Mucosa of gallbladder (tissue), 1 donor: ENCODE measurements at places on chromosomes 6 and 20.

DNA sequence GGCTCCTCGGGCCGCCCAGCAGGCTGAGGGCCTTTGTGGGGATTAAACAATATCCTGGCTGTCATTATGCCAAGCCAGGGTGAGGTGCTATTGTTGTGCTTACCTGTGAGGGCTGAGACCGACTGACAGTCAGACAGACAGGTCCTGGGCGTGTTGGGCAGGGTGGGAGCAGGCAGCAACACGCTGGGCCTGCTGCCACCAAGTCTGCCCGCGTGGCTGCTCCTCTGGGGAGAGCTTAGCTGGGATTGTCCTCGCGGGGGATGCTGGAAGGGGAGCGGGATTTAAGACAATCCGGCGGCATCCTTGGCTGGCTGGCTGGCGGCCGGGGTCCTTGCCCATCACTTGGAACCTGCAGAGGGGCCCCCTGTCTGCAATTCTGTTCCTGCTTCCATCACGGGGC is 20.0 kb downstream of the ITPR3 start:
- no peak for DNase-seq

GRCh38 chr6:88208726-88209125 is 42.6 kb upstream of the CNR1 start:
- no peak for DNase-seq

GRCh38 chr20:37416100-37416847 is 70.3 kb downstream of the SRC start:
- no peak for DNase-seq

GRCh38 chr6:165895421-165896165 is 232.6 kb upstream of the PDE10A start:
- DNase-seq = no peak

GRCh38 chr6:17842934-17843821 is 136.5 kb upstream of the NUP153 start:
- no peak for DNase-seq

DNA sequence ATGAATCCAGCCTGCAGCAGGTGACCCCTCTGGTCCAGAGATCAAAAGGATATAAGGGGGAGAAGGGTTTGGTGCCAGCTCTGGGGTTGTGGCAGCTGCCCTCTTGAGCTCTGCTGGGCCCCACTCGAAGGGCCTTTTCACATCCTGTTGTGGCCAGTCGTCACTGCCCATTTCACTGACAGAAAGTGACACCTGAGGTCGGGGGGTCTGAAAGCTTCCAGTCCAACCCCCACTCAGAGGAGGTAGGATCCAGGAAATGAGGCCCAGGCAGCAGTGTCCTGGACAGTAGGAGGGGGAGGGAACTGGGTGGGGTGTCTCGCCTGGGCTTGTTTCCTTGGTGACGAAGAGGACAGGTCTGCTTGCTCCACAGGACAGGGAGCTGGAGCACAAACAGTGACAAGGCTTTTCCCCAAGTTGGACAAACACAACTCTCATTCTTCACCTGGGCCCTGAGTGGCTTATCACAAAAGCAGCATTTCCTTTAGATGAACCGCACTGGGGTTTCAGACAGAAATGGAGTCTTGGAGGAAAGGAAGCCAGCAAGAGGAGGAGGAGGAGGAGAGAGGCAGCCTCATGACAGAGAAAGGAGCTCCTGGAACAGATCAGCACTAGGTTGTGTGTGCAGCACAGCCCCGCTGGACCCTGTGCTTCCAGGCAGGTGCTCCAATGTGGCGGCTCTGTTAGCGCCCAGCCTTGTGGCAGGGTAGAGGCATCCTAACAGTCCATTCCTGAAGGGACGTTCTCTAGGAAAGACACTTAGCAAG is 11.0 kb downstream of the FRS3 start:
- no peak for DNase-seq

DNA sequence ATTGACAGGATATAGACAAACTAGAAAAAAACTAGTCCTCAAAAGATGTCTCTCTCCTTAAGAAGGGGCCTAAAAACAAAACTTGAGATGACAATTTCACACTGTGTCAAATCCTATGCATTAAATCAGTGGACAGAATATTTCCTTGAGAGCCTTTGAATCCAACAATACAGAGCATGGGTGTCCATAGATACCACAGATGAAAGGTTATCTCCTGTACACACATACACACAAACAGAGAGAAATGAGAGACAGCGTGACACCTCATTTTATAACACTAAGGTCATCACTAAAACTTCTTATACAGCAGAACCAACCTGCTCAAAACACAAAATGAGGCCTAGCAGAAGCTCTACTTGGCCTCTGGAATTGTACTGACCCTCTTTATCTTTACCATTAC is 55.5 kb downstream of the MAP7 start:
- DNase-seq = no peak

DNA sequence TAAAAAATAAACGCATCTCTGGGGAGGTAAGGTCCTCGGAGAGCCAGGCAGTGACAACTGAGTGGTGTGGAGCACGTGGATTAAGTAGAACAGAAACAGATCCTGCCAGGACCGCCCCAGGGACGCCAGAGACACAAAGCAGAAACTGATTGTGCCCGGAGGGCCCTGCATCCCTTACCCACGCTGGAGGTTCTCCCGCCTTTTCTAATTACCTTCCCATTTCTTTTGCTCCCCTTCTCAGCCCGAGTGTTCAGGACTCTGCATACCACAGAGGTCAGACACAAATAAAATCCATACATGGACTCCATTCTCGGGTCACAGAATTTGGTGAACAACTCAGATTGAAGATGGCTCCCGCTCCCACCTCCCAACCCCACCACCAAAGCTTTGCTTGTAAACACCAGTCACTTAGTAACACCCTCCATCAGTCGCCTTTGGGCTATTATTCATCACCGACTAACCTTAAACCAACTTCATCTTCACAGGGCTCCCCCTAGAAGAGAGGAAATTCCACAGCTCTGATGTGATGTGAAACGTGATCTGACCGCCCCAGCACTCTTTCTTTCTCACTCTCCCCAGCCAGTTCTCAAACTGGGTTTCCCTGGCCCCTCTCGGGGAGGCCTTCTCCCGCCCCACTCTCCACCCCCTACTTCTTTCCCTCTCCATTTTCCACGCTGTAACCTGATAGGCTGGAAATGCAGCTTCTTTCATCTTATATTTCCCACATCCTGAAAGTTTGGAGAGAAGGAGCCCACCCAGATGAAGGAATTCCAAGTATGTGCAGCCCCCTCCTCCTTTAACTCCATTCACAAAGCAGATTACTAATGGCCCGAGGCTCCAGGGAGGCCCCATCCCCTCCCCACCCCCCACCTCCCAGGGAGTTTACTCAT is 32.5 kb upstream of the PIM1 start:
- peak; percentile 35 for DNase-seq

DNA sequence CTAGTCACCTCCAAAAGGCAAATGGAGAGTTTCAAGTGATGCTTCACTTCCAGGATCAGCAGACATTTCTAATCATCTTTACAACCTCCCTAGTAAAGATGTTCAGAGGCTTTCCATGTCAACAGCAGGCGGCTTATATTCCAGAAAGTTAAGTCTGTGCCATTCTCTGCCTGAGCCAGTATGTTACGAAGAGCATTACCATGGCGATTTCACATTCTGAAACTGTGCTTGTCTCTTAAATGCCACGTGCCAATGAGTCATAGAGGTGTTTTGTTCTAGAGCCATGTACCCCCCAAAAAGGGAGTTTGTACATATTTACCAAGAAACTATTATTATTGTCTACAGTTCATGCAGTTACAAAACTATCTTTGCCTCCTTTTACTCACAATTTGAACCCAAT is 319.5 kb downstream of the FOXA2 start:
- no peak for DNase-seq

- DNase-seq = no peak
Observed at GRCh38 chr20:37579106-37579505, 51.4 kb upstream of the BLCAP start.

GRCh38 chr6:6546318-6547109 is 42.0 kb upstream of the LY86 start:
- no peak for DNase-seq

- DNase-seq = peak; percentile 83
Observed at GRCh38 chr20:19885939-19886660, 128.0 kb downstream of the RIN2 start.

DNA sequence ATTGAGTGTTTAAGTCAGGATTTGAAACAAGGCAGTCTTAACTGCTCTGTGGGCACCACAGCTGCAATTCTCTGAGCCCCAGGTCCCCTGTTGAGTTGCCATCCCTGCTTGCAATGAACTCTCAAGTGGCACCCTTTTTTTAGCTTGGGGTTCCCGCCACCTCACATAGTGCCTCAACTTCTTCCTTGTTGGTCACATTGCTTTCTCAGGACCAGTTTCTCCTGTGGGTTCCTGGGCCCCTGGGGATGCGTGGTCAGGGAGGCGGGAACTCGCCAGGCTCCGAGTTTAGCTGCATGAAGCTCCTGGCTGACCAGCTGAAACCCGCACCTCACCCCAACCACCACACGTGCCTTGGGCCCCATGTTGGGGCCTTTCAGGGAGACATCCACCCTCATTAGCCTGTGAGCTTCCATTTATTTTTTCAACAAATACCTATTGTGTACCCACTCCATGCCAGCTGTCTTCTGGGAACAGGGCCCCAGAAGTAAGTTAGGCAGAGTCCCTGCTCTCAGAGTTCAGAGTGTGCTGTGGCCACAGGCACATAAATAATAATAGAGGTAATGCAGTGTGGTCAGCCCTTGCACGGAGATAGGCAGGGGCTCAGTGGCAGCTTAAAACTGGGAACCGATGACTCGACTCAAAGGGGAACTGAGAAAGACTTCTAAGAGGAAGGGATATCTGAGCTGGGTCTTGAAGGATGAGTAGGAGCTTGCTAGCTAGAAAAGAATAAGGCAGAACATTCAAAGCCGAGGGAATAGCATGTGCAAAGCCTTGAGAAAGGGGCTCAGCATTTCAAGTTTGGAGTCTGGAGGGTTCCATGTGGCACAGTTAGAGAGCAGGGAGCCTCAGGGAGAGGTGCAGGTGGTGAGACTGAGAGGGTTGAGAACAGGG is 33.9 kb upstream of the FAM83D start:
- no peak for DNase-seq

GRCh38 chr6:142902636-142903053 is 42.3 kb downstream of the HIVEP2 start:
- peak; percentile 55 for DNase-seq

DNA sequence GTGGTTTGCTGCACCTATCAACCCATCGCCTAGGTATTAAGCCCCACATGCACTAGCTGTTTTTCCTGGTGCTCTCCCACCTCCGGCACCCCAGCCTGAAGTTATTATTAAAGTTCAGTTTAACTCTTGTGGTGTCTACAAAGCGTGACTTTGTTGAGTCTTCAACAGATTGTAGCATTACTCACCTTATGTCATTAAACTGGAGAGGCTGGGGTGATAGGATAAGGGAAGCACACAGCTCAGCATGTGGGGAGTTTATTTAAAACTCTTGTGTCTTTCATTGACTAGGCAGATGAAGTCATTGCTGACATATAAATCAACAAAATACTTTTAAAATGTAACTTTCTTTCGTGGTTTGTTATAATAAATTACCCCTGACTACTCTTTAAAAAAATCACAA is 84.7 kb upstream of the GCM1 start:
- no peak for DNase-seq

DNA sequence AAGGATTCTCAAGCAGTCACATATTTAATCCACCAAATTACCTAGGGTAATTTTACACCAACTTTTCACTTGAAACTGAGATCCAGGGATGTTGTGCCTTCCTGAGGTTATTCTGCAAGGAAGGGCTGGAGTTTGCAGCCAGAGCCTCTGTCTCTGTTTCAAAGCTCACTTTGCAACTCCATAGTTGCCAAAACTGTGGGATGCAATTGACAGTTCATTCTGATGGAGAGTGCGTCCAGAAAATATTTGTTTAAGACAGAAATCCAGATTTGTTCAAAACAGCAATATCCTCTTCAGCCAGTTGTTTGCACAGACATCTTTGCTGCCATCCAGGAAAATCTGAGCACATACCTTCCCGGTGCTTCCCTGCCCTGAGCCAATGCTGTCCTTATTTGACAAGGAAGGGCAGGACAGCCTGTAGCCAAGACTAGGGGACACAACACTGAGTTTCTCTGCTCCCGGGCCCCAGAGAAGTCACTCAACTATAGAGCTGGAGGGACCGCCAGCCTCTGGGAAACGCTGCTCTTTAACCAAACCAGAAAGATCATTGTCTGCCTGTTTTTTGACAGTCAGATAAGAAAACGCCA is 297.4 kb downstream of the HIVEP2 start:
- DNase-seq = no peak

DNA sequence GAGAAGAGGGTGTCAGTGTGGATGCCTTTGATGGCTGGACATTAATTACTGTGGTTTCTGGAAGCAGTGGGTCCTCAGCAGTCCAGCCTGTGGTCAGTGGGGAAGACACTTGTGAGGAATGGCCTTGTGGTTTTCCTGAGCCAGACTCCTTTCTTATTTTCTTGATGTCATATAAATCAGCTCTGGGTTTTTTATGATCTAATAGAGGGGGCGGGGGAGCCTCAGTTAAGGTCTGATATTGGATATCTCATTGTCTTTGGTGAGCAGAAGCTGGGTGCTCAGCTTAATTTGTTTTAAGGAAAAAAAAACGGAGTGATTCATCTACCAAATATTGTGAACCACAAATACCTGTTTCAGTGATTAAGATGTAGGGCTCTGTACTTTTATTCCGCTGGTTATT is 62.1 kb downstream of the OTOR start:
- no peak for DNase-seq

DNA sequence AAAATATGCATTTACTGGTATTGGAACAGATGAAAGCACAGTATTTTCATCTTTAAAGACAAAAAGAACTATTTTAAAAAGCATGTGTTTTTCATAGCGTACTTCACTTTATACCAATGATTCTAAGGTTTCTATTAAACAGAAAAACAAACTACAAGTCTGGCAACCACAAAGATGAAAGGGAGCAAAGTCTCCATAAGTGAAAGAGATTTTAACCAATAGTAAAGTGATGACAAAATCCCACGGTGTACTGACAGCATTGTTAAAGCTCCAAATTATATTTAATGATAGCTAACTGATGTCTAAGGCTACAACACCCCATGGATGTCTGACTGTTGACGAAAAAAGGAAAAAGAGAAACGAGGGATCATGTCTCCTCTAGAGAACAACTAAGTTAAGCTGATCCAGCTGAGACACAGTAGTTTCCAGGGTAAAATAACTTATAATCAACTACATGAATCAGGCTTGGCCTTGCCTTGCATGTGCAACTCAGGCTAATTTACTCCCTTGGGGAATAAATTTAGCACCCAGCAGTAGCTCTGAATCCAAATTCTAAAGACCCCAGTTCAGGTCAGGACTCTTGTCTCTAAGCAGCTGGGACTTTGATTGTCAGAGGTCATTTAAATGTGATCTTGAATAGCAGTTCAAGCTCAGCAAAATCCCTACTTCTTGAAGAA is 56.0 kb upstream of the TAB2 start:
- DNase-seq = no peak

- DNase-seq = no peak
Observed at GRCh38 chr6:145213614-145214013, 521.7 kb downstream of the EPM2A start.

GRCh38 chr6:164996838-164997237 is 312.6 kb downstream of the C6orf118 start:
- DNase-seq = peak; percentile 43
